ENCODE measurements at places on chromosomes 2 and 18.

DNA sequence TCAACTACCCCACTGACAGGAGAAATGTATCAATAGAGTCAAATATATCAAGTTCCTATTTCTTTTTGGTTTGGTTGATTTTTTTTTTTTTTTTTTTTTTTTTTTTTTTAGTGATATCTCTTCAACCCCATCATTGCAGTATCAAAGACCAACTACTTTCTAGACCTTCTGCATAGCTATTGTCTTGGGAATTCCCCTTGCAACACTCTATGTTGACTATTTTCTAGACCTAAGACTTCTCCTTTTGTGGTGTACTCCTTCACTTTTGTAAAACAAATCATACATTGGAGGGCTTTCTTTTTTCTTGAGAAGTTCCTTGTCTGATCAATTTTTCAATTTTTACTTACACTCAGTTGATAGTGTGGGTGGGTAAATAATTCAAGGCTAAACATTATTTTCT is 46.5 kb upstream of the NR4A2 start:
- no peak for DNase-seq

- DNase-seq, result no peak
Measured at GRCh38 chr2:69735686-69736085, 6.2 kb upstream of the ANXA4 start.

DNA sequence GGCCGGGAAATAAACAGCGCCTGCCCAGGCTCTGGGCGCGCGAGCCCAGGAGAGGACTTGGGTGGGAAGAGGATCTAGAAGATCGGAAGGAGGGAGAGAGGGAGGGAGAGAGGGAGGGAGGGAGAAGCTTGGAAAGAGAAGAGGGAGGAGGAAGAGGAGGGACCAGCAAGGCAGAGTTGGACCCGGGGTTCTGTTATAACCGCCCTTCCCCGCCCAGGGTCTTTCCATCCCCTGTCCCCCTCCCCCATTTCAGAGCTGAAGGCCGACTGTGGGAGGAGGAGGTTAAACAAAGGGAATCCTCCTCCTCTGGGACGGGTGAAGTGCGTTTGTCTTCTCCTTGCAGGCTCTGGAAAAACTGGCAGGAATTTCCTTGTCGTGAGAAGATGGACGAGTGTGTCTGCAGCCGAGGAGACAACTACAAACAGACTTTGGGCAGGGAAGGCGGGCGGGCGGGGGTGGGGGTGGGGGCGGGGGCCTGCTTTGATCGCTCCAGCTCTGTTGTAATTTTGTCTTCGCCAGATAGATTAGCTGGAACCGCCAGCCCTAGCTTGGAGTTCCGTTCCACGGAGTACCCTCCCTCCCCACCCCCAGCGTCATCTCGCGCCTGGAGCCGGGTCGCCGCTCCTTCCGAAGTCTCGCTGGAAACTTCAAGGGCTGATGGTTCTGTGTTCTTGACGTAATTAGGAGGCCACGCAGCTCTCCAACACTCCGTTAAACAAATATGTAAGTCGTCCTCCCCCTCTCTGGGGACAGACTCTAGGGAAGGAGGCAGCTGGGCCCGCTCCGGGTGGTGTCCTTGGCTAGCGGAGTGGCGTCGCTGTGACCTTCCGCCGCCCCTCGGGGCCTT is 6.4 kb upstream of the SP9 start:
- no peak for DNase-seq

GRCh38 chr18:61595615-61596251 is 262.5 kb downstream of the CDH20 start:
- DNase-seq, result no peak

GRCh38 chr2:159010963-159011362 is 42.5 kb downstream of the TANC1 start:
- no peak for DNase-seq

GRCh38 chr2:105760191-105760590 is 15.5 kb downstream of the NCK2 start:
- no peak for DNase-seq

DNA sequence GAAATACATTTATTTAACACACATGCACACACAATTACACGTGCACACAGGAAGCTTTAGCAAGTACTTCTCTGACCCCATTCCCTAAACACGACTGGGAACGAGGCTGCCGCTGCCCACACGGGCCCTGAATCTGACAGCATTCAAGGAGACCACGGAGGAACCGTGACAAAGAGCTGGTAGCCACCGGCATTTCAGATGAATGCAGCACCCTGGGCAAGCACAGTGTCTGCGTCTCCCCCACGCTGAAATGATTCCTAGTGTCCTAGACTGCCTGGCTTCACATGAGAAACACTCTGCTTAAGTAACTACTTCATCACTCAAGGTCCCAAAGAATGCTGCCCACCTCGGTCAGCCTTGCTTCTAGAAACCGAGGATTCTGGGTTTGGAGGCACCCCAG is 95.0 kb downstream of the HDAC4 start:
- DNase-seq, result no peak

DNA sequence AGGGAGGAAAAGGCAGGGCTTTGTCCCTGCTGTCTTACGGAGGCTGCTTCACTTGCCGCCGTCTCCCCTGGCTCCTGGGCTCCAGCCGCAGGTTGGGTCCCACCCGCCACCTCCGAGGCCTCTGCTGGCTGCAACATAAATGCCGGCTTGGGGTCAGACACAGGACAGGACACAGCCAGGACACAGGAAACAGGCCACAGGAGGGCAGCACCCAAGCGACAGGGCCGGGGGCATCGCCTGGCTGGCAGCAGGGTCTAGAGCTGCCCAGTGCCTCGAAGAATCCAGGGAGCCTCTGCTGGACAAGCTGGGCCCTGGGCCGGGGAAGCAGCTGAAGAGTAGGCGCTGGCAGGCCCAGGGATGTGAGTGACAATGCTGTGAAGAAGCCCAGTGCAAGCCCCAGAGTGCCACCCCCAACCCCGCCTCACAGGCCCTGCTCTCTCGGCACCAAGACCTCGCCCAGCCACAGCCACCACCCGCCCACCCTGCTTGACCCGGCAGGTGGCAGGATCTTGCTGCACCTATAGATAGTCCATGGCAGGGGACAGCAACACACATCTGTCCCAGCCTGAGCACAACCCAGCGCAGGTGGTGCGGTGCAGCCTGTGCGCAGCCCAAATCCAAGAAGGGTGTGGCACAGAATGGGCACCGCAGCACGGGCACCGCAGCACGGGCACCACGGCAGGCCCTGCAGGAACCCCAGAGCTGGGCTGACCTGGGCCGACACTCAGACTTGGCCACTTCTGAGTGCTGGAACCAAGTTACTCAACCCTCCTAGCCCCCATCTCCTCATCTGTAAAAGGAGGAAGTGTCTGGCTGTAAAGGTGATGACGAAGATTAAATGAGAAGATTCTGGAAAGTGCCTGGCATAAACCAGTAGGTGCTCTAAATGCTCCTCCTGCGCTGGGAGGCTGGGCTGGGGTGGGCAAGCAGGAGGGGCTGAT is 55.6 kb downstream of the BIN1 start:
- DNase-seq, result peak; percentile 21

DNA sequence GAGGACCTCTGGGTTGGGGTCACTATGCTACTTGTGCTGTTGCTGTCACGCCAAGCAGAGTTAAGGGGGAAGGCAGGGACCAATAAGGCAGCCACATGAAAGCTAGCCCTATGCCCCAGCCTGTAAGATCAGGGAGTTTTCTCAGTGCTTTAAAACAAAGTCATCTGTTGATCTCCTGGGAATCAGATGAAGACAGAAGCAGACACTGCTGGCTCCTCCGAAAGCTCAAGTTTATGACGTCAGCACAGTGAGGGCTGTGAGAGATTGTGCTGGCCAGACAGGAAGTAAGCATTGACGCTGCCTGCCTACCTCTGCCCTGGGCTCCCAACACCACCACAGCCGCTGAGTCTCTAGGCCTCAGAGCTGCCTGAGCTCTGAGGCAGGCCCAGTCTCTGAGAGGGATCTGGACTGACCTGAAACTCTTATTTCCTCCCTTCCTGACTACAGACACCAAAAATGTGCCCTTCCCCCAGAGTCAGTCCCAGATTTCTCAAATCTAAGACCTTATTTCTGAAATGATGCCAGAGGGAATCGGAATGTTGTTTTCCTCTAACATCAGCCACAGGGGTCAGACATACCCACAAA is 118.1 kb upstream of the EPAS1 start:
- DNase-seq, result no peak

DNA sequence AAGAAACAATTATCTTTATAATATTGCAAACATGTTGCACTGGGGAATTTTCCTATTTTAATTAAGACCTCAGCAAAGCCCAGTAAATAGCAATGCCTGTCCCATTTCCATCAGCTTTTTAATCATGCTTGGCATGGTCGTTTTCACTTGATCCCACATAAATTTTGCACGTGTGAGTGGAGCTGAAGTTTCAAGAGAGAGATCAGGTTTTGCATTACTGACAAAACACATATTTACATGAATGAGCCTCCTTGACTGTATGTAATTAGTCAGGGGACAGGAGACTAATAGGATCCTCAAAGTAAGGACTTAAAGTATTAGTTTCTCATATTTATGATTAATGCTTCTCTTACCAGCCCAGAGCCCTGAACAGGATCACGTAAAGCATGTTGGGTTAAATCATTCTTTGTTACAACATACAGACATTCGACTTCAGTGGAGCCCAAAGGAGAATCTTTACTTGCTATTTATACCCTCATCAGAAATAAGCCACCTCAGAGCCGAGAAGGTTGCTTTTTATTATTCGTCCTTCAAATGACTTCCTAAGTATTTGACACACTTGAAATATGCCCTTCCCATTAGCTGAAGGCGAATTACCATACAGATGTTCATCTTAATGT is 711.3 kb downstream of the GALR1 start:
- DNase-seq, result no peak

DNA sequence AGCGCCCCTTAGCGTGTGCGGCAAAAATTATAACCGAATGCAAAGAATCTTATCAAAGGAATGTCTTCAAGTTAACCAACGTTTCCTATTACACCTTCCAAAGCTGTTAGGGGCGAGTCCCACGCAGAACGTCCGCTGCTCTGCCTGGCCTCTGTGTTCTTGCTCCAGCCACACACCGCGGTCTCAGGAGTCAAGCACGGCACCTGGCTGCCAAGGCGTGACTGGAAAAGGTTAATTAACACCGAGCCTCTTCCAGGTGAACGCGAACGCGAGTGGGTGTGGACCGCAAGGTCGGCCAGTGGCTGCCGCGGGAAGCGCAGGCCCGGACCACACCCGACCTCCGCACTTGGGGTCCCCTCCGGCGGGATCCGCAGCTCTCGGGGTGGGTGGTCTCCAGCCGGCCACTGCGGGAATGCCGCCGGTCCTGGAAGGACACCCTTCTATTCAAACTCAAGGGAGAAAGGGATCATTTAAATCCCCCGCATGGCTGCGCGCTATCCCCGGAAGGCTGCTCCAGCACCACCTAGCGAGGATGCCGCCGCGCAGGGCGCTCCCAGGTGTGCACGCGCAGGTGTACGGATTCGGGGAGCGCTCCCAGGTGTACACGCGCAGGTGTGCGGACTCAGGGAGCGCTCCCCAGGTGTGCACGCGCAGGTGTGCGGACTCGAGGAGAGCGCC is 830 bp downstream of the CYB5A start:
- DNase-seq, result no peak

- DNase-seq, result peak; percentile 44
Measured at GRCh38 chr2:160427629-160428404, 65.8 kb downstream of the RBMS1 start.

- no peak for DNase-seq
Measured at GRCh38 chr2:241112592-241112991, 10.5 kb upstream of the MTERF4 start.

GRCh38 chr2:136359121-136359965 is 241.4 kb upstream of the CXCR4 start:
- no peak for DNase-seq

DNA sequence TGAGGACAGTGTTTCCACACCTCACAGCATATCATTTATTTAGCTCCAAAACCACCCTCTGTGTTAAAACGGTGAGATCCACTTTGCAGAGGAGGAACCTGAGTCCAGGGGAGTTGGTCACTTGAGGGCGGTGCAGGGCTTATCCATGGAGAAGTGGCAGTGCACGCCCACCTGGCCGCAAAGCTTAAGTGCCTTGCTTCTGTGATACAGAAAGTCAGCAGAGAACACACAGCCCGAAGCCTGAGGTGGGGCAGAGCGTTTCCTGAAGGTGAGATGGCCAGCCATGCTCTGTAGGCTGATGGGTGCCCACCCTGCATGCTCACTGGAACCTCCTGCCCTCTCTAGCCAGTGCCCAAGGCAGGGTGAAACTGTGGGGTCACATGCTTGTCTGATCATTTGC is 87.3 kb downstream of the SH3RF3 start:
- no peak for DNase-seq

DNA sequence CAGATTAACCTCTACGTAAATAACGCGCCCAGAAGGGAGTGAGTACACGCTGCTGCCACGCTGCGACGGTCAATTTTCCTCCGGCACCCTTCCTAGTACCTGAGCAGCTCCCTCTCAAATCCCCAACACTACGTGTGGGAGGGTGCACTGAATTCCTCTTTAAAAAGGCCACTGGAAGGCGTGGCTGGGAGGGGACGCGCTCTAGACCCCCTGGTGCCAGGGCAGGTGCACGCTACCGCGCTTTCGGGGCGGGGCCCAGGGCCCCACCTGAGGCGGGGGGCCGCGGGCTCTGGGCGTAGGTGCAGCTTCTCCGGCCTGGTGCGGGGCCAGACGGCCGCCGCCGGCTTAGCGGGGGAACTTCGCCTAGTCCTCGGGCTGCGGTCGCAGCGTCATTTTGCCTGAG is 668 bp upstream of the ANKRD12 start:
- DNase-seq, result no peak

DNA sequence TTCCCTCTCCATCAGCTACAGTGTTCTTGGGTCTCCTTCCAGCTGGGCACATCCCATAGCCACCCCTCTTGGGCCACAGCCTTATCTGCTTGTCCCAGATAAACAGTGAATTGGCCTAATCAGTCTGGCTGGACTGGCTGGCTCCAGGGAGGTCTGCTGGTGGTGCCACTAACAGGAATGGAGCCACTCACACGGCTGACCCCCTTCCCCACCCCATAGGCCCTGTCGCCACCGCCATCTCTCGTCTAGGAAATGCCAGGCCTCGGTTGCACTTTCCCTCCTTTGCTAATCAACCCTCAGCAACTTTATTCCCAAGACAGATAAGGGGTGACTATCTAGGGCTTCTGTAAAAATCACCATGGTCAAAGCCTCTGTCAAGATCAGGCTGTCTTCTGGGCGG is 23.0 kb upstream of the TNP1 start:
- DNase-seq, result no peak

DNA sequence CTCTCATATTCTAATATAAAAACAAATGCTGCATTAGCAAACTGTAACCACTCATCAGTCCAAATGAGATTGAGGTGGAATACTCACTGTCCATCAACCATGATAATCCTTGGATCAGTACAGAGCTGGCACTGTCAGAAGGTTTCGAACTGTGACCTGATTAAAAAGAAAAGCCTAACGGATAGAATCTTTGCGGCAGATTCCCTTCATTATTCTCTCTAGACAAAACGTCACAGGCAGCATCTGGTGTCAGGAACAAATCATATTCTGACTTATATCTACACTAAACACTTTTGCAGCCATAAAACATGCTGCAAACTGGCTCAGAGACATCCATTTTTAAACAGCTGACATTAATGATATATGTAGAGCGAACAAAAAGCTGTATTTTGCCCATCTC is 677.7 kb upstream of the NXPH2 start:
- DNase-seq, result no peak
